ENCODE measurements at places on chromosomes 12 and 14. TPM values are rescaled to one million over a fixed set of nuclear protein-coding genes. Genes with fewer than 3 reads are reported as not detected.

The INSM2 gene
- polyA plus RNA-seq = not detected

The DDN gene
- 15.9 TPM for polyA plus RNA-seq

The PRB2 gene
- not detected for polyA plus RNA-seq

DNA sequence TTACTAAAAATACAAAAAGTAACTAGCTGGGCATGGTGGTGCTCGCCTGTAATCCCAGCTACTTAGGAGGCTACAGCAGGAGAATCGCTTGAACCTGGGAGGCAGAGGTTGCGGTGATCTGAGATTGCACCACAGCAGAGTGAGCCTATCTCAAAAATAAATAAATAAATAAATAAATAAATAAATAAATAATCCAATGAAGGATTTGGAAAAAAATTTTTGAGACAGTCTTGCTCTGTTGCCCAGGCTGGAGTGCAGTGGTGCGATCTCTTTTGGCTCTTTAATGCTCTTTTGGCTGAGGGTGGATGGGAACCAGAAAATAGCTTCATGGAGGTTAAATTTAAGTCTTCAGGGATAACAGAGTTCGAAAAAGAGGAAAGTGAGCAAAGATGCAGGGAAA, 11.7 kb downstream of the ATP5MC2 start:
- no peak for DNase-seq

DNA sequence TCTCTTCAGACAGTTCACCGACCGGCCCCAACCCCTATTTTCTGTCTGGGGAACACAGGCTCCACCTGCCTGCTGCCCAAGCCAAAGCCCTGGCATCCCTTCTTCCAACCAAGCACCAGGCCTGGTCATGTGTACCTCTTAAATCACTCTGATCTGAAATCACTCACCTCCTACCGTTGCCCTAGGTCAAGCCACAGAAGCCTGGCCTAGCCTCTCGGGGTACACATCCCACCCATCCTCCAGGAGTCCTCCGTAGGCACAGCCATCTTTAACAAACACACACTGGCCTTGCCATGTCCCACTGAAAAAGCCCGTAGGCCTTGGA, 81.8 kb downstream of the IRF2BPL start:
- no peak for DNase-seq

DNA sequence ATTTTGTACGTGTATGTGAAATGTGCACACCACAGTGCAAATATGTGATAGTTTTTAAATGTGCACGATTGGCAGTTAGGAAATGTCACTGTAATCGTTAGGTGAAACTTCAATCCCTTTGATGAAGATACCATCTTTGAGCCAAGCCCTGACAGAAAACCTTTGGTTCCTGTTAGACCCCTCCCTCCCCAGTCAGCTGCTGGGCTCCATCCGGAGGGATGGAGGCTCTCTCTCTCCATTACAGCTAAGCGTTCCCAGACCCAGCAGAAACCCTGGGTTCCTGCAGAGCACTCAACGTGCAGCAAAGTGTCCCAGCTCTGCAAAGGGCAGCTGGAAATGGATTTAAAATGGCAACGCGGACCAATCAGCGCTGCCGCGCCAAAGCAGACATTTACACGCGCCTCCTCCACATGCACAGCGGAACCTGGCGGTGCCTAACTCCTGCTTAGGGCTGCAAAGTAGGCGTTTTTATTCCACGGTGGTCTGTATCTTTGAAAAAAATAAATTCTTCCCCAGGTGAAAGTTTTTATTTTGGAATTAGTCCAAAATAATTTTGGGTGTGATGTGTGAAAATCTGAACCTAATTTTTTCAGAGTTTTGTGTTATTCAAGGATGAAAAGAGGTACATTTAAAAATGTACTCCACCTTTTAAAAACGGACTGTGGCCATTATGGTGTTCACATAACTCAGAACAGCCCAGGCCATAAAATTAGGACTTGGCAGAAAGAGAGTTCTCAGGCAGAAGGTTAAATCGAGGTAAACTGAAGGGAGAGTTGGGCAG, 1.4 kb upstream of the HMGA2 start:
- peak; percentile 47 for DNase-seq

- no peak for DNase-seq
Measured at GRCh38 chr12:23827353-23827752, 122.1 kb downstream of the SOX5 start.

GRCh38 chr14:60512126-60512525, 3.2 kb downstream of the SIX6 start:
- no peak for DNase-seq

GRCh38 chr14:24335461-24336171, 745 bp upstream of the ADCY4 start:
- DNase-seq = no peak
